ENCODE measurements at places on chromosomes 4 and X. TPM values are rescaled to one million over a fixed set of nuclear protein-coding genes. Genes with fewer than 3 reads are reported as not detected.
A peak's percentile ranks its signal among the peaks of the same experiment; 100 is the strongest.

CSAG3 gene
- polyA plus RNA-seq, result not detected

GAGE12C gene
- not detected for polyA plus RNA-seq

CENPVL3 gene
- 2.2 TPM for polyA plus RNA-seq

GRCh38 chr4:79442422-79442821 lies 34.4 kb upstream of the GK2 start:
- DNase-seq, result no peak

GRCh38 chrX:149074398-149074797 lies 430.7 kb downstream of the IDS start:
- DNase-seq, result peak; percentile 16

- DNase-seq, result no peak
These were observed 56.5 kb upstream of the NKX1-1 start for GRCh38 chr4:1462768-1463075.

DNA sequence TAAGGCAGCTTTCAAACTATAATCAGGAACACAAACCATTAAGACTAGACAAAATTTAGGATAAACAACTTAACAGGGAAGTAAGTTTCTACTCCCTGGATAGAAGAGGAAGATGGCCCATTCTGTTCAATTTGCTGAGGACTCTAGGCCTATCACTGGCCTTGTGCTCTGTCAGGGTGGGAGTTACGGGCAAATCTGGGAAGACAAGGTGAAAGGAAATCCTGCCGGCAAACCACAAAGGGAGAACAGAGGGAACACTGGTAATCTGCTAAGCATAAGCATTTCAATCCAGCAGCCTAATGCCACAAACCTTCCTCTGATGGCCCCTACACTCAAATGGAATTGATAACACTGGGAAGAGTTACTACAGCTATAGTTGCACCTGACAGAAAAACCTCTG lies 8.3 kb downstream of the GPR82 start:
- DNase-seq, result no peak

DNA sequence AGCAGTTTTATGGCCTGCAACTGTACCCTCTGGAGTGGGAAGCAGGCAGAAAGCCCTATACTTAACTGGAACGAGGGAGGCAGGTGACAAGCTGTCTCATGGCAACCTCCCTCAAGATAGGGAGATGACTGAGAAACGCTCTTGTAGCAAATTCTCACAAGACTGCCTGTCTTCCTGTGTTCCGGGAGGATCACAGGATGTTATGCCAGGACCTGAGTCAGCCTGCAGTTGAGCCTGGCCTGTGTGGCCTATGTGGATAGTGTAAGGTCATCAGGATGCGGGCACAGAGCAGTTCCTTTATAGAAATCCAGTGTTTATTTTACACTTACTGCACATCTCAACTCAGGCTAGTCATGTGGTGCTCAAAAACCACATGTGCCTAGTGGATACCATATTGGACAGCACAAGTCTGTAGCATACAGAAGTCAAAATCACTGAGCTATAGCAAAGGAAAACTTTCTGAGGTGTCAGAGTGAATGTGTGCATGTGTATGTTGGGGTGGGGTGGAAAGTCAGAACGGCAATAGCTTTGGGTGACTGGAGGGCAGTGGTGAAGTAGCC lies 25.2 kb downstream of the TAF7L start:
- no peak for DNase-seq

DNA sequence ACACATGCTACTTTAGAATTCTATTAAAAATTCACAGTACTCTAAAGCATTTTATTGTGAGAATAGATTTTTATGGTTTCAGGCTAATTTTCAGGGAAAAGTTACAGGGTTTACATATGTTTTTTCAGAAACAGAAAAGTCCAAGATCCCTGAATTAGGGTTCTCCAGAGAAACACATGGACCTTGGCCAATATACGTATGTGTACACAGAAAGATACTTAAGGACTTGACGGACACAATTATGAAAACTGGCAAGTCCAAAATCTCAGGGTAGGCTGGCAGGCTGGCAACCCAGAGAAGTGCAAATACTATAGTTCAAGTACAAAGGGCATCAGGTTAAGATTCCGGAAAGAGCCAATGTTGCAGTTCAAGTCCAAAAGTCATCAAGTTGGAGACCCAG lies 1897.8 kb upstream of the PCDH10 start:
- DNase-seq, result no peak

GRCh38 chrX:120752431-120753082 lies 122.7 kb upstream of the C1GALT1C1 start:
- no peak for DNase-seq

DNA sequence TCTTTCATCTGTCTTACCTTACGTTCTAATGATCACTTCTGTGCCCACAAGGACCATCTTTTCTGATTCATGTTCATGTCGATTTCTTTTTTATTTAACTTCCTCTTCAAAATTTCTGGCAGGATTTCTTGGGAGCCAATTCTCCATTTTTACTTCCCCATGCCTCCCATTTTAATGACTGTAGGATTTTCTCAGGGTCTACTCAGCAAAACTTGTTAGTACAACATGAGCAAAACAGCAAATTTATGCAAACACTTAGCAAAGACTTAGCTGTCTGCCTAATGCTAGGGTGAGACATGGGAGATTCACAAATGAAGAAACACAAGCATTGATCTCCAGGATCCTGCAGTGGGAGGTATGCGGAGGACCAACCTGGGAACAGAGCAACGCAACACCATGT lies 5.5 kb downstream of the CD38 start:
- DNase-seq, result no peak

- peak; percentile 55 for DNase-seq
These were observed 97.0 kb upstream of the LNX1 start for GRCh38 chr4:53688186-53688790.

GRCh38 chrX:264634-265455 lies 16.3 kb upstream of the PLCXD1 start:
- DNase-seq, result peak; percentile 49

- DNase-seq, result no peak
These were observed 173.2 kb downstream of the PDGFC start for GRCh38 chr4:156798438-156798837.

DNA sequence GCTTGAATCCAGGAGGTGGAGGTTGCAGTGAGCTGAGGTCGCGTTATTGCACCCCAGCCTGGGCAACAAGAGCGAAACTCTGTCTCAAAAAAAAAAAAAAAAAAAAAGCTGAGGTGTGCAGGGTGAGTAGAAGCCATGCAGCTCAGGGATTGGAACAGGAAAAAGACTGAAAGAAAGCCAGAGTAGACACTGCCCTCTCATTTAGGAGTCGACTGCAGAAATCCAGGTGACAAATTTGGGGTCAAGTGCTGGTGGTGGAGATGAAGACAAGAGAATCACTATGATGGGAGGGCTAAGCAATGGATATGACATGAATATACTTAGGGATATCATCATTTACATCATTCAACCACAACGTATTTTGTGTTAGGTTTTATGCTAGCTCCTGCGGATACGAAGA lies 1.9 kb downstream of the NEIL3 start:
- DNase-seq, result no peak
